HTR-8/SVneo (cell line): ENCODE measurements at places on chromosomes 7 and 10.
A peak's percentile ranks its signal among the peaks of the same experiment; 100 is the strongest.

- DNase-seq, result no peak
These were observed 13.4 kb downstream of the NOD1 start for GRCh38 chr7:30465046-30465810.

GRCh38 chr7:90843472-90843871, 247.4 kb downstream of the CDK14 start:
- no peak for DNase-seq

- DNase-seq, result peak; percentile 86
These were observed 139.4 kb upstream of the SHH start for GRCh38 chr7:155951554-155952158.

- DNase-seq, result peak; percentile 59
These were observed at the start of gene MGMT for GRCh38 chr10:129466703-129467358. Gene MGMT (plus strand): TSS chr10:129467241.

- DNase-seq, result peak; percentile 6
These were observed 24.5 kb downstream of the STEAP1 start for GRCh38 chr7:90178679-90179278.

- no peak for DNase-seq
These were observed 64.9 kb upstream of the GPR22 start for GRCh38 chr7:107404740-107405537.

DNA sequence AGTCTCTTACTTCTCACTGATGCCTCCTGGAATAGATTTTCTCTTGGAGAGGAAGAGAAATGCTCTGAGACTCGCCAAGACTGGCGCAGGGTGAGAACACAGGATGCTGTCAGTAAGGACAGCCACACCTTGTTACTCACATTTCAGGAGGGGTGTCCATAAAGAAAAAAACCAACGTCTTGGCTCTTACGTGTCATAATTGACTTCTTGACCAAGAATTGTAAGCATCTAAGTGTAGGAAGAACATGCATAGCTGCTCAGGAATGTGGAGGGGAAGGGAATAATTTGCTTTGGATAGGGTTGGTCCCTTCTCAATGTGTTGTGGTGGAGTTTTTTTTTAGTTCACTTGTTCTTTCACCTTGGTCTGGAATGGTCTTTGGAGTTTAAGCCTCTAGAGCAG, 43.8 kb upstream of the ZNF438 start:
- no peak for DNase-seq

- DNase-seq, result no peak
These were observed 13.5 kb upstream of the CACUL1 start for GRCh38 chr10:118768041-118768919.

DNA sequence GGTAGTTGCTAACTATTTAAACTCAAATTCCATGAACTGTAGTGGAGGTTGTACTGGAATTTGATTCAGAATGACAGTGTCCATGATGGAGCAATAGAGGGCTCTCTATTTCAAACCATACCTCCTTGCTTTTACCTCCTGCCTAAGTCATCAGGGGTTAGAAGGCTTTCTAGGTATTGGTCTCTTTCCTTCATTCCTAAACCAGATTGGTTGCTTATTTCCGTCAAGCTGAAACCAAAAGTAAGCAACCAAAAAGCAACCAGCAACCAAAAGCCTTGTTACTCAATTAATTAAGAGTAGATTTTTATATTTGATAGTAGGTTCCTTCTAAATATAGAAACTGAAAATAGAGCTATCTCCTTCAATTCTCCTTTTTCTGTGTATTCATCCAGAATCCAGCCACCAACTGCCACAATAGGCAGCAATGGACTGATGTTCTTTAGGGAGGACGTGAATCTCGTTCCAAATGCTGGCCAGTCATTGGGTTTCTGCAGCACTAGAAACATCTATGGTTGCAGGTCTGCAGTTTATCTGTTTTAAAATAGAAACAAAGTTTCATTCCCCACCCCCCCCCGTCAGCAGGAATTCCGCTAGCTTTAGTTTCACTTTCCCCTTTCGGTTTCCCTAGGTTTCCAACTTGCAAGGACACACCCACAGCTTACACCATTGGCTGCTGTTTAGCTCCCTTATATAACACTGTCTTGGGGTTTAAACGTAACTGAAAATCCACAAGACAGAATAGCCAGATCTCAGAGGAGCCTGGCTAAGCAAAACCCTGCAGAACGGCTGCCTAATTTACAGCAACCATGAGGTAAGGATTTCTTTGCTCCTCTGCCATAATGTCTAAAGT, at the start of gene IFIT1:
TSS of gene IFIT1 (plus strand) at position 717 of the 850 bp plus-strand sequence. CDS start at position 807, 90 bp downstream.
- peak; percentile 78 for DNase-seq

DNA sequence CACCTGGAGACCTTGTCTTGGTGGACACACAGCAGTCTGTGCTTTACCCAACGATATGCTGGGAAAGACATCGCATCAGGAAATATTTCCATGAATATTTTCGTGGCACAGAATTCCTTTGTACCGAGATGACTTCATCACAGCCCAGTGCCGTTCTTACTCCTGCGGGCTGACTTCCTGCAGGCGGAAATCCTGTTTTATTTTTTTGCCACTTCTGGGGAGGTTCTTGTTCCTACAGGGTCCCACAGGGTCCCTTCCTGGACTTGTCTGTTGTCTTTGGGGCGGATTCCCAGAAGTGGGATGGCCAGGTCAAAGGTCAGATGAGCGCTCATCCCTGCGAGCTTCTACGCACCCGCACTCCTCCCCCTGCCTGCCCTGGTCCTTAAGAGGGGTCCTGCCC, 86.5 kb downstream of the DNAJB6 start:
- no peak for DNase-seq

GRCh38 chr10:59096631-59097030, 79.8 kb upstream of the PHYHIPL start:
- no peak for DNase-seq

DNA sequence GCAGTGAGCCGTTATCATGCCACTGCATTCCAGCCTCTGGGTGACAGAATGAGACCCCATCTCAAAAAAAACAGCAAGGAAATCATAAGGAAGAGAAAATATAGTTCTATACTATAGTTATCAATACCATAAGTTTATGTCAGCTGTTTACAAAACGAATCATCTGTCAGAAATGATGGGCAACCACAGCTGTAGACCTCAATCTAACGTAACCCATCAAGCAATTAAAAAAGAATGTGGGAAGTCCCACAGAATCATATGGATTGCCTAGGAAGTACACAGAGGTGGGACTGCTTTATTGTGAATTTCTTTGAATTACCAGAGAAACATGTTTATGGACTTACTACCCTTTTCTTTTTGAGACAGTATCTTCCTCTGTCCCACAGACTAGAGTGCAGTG, 6.9 kb downstream of the NRBF2 start:
- DNase-seq, result no peak

DNA sequence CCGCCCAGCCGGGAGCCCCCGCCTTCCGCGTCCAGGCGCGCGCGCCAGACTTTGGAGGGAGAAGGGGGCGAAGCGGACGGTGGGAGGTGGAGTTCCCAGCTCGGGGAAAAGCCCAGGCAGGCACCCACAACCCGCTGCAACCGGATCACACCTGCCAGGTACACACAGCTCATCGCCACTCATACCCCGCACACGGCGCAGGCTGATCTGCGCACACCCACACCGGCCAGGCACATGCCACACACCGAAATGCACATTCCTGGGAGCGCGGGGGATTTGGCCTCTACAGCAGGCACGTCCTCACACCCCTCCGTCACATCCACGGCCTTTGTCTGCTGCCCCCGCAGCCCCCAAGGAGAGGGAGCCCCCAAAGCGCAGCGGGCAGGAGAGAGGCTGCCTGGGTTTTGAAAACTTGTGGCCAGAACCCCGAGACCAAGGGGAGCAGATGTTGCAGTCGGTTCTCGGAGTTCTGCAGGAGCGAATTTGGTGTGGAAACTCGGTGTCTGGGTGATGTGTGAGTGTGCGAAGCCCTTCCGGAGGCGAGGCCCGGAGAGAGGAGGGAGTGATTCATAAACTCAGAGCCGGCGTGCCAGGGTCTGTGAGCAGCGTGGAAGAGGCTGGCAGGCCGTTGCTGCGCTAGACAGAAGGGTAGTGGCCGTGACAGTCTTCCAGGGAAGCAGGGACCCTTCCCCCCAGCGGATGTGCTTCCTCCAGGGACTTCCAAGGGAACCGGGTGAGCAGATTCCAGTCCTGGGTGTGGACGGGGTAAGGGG, 734 bp downstream of the CHST3 start:
- DNase-seq, result peak; percentile 54

- no peak for DNase-seq
These were observed 2.7 kb upstream of the CDCA7L start for GRCh38 chr7:21948364-21948763.

GRCh38 chr10:120749072-120749471, 102.1 kb upstream of the WDR11 start:
- no peak for DNase-seq

- DNase-seq, result no peak
These were observed 6.3 kb upstream of the PILRB start for GRCh38 chr7:100351657-100352058.

DNA sequence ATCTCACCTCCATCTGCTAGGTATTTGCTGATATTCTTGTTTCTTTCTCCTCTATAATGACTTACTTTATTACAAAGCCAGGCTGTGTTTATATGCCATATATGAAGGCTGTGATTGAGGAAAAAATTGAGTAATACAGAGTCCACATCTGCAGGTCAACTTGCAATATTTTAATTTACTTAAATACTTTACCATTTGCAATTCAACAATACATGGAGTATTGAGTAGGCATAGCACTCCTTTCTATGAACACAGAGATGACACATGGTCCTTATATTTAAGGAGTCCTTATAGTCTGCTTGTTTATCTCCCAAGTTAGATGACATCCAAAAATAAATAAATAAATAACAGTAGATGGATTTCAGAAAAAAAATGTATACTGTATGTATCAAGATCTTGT, 96.4 kb downstream of the LRRC18 start:
- no peak for DNase-seq
